ENCODE measurements at places on chromosomes 12 and 14. TPM values are rescaled to one million over a fixed set of nuclear protein-coding genes. Genes with fewer than 3 reads are reported as not detected.

- no peak overlapping the region for H3K4me3 ChIP-seq
- no peaks in the 10 kb centered on the region for H3K4me1 ChIP-seq
- H3K36me3 ChIP-seq: no peaks in the 10 kb centered on the region
- no peak for DNase-seq
- H3K27ac ChIP-seq: no peak overlapping the region
Observed at GRCh38 chr14:38297681-38298080, 41.8 kb upstream of the CLEC14A start.

PROX2 gene
- polyA plus RNA-seq: not detected

- no peaks in the 10 kb centered on the region for H3K27me3 ChIP-seq
- H3K4me3 ChIP-seq: no peak overlapping the region
- peaks cover 10% of the 10 kb centered on the region for H3K4me1 ChIP-seq
Observed at GRCh38 chr12:122413516-122414404, 8.7 kb downstream of the CLIP1 start.

GRCh38 chr12:132719141-132719953, 8.7 kb downstream of the PGAM5 start:
- H3K27ac ChIP-seq: no peak overlapping the region
- no peaks in the 10 kb centered on the region for H3K4me1 ChIP-seq
- DNase-seq: no peak
- H3K27me3 ChIP-seq: no peaks in the 10 kb centered on the region
- H3K4me3 ChIP-seq: no peak overlapping the region

GRCh38 chr12:22971701-22972191, 346.8 kb downstream of the ETNK1 start:
- H3K4me1 ChIP-seq: no peaks in the 10 kb centered on the region
- H3K4me3 ChIP-seq: no peak overlapping the region
- H3K27ac ChIP-seq: no peak overlapping the region
- H3K27me3 ChIP-seq: no peaks in the 10 kb centered on the region
- no peaks in the 10 kb centered on the region for H3K36me3 ChIP-seq
- DNase-seq: no peak

GRCh38 chr14:65906344-65906743, 493.8 kb downstream of the FUT8 start:
- H3K4me3 ChIP-seq: no peak overlapping the region
- H3K27ac ChIP-seq: no peak overlapping the region
- no peaks in the 10 kb centered on the region for H3K4me1 ChIP-seq

GRCh38 chr14:26385310-26385709, 212.5 kb downstream of the NOVA1 start:
- H3K4me3 ChIP-seq: no peak overlapping the region
- H3K27ac ChIP-seq: no peak overlapping the region
- no peaks in the 10 kb centered on the region for H3K36me3 ChIP-seq

GRCh38 chr14:105891221-105891602, 364.8 kb downstream of the TMEM121 start:
- H3K27ac ChIP-seq: no peak overlapping the region
- H3K27me3 ChIP-seq: no peaks in the 10 kb centered on the region
- H3K4me1 ChIP-seq: no peaks in the 10 kb centered on the region
- H3K36me3 ChIP-seq: no peaks in the 10 kb centered on the region
- no peak for DNase-seq

DNA sequence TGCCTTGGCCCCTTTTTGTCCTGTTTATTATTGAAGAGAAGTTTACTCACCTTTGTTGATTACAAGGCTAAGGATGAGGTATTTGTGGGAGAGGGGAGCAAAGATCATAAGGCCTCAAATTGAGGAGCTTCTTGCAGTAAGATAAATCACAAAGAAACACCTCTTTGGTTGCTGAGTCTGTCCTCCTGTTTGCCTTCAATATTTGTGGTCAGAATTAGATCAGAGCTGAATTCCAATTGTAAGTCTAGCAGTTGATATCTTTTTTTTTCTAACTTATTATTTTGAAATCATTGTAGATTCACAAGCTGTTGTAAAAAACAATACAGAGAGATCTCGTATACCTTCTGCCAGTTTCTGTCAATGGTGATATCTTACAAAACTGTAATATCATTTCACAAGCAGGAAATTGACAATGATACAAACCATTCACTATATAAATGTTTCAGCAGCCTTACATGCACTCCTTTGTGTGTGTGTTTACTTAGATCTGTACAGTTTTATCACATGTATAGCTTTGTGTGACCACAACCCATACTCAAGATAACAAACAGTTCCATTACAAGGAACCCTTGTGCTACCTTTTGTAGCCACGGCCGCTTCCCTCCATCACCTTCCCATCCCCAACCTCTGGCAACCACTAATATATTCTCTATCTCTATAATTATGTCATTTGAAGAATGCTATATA, 97.4 kb downstream of the KICS2 start:
- H3K4me1 ChIP-seq: no peaks in the 10 kb centered on the region
- H3K27me3 ChIP-seq: no peaks in the 10 kb centered on the region
- H3K27ac ChIP-seq: no peak overlapping the region

DNA sequence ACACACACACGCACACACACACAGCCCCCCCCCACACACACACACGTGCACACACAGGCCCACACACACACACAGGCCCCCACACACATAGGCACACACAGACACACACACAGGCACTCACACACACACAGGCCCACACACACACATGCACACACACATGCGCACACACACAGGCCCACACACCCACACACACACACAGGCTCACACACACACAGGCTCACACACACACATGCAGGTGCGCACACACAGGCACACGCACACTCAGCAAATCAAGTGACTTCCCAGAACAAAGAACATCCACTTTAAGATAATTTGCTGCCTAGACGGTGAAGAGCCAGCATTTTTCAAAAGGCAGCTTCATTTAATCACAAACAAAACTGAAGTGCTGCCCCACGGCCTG, 78.5 kb upstream of the FBRSL1 start:
- no peaks in the 10 kb centered on the region for H3K4me1 ChIP-seq
- peaks cover 28% of the 10 kb centered on the region for H3K27me3 ChIP-seq
- no peaks in the 10 kb centered on the region for H3K36me3 ChIP-seq
- no peak overlapping the region for H3K27ac ChIP-seq

R3HDM2 gene
- polyA plus RNA-seq: 12.7 TPM

- H3K27ac ChIP-seq: no peak overlapping the region
- no peaks in the 10 kb centered on the region for H3K4me1 ChIP-seq
- H3K27me3 ChIP-seq: no peaks in the 10 kb centered on the region
- no peaks in the 10 kb centered on the region for H3K36me3 ChIP-seq
- no peak overlapping the region for H3K4me3 ChIP-seq
Observed at GRCh38 chr12:25723921-25724491, 170.9 kb upstream of the LMNTD1 start.

GNPNAT1 gene
- polyA plus RNA-seq: 19.9 TPM

PLBD2 gene
- 15.6 TPM for polyA plus RNA-seq

GALNT6 gene
- 0.08 TPM for polyA plus RNA-seq

DNA sequence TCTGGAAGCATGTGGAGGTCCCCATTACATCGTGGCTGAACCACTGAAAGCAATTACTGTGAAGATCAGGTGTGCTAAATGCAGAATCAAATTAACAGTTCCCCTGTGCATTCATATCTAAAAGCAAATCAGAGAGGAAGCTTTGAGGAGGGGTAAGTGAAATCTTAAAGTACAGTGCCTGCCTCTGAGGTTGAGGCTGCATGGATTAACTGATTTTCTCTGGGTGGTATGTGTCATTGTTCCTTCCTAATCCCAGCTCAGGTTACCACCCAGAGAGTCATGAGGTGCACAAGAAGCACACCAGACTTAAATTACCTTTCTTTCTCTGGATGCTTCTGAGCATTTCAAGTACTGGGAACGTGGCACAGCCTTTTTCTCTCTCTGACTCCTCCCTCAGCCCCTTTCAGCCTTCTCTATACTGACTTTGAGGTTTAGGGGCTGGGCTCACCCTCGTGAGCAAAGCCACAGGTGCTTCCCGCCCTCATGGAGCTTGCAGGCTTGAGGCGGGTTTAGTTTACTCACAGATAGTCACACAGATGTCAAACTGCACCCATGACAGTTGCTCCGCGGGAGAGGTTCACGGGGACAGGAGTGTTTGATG, 237.6 kb upstream of the CRY1 start:
- no peak overlapping the region for H3K27ac ChIP-seq
- peaks cover 22% of the 10 kb centered on the region for H3K27me3 ChIP-seq
- no peak overlapping the region for H3K4me3 ChIP-seq
- H3K4me1 ChIP-seq: no peaks in the 10 kb centered on the region
- no peaks in the 10 kb centered on the region for H3K36me3 ChIP-seq

DNA sequence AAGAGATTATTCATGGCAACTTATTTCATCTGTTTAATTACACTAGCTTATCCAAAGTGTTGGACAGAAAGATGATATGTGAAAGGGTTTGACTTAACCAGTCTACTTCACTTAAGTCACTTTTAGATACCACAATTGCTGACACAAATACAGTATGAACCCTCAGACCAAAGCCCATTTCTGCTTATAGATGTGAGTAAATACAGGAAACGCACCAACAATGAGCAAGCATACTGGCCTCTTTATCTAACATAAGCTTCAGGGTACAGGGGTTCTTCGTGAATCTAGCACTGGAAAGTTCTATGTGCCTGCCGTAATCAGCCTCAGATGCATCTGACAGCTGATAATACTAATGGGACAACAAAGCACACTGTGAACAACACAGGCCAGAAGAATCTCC, 209.6 kb downstream of the MED13L start:
- H3K36me3 ChIP-seq: no peaks in the 10 kb centered on the region
- H3K27ac ChIP-seq: no peak overlapping the region
- H3K4me1 ChIP-seq: peaks cover 23% of the 10 kb centered on the region
- DNase-seq: no peak
- H3K4me3 ChIP-seq: no peak overlapping the region

P2RX2 gene
- not detected for polyA plus RNA-seq

DNA sequence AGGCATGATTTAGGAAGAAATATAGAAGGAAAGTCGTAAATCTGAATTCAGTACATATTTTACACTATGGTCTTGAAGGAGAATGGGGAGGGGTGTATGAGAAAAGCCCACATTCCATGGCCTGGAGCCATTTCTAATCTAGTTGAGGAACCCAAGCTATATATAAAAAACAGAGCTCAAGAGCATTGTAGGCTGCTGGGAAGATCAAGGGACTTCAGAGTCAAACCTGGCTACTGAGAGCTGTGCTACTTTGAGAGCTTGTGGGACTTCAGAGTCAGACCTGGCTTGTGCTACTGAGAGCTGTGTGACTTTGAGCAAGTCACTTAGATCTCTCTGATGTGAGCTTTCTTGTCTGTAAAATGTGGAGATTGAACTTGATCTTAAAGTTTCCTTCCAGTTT, 58.7 kb downstream of the TBK1 start:
- H3K36me3 ChIP-seq: no peaks in the 10 kb centered on the region
- DNase-seq: no peak
- H3K27me3 ChIP-seq: no peaks in the 10 kb centered on the region

- H3K36me3 ChIP-seq: no peaks in the 10 kb centered on the region
- peaks cover 7% of the 10 kb centered on the region for H3K4me1 ChIP-seq
- no peak for DNase-seq
- H3K4me3 ChIP-seq: no peak overlapping the region
- no peaks in the 10 kb centered on the region for H3K27me3 ChIP-seq
Observed at GRCh38 chr14:71574976-71575375, 357.3 kb upstream of the RGS6 start.
